ENCODE measurements at places on chromosomes 5 and 9.

DNA sequence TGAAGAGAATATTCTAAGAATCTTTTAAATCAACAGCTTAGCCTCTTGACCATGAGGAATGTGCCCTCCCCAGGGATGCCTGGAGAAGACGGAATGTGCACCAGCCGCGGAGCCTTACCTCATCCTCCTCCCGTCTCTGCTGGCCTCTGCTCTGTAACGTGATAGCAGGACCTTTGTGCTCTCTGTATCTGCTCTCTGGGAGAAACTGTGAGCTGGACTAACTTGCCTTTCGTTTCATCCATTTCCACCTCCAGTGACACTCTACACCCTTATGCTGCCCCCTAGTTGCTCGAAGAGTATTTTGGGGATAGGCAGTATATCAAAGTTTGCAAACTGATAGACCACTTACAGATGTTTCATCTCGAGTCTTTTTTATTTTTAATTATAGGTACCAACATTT is 141.4 kb downstream of the NPR3 start:
- peak; percentile 70 for DNase-seq

DNA sequence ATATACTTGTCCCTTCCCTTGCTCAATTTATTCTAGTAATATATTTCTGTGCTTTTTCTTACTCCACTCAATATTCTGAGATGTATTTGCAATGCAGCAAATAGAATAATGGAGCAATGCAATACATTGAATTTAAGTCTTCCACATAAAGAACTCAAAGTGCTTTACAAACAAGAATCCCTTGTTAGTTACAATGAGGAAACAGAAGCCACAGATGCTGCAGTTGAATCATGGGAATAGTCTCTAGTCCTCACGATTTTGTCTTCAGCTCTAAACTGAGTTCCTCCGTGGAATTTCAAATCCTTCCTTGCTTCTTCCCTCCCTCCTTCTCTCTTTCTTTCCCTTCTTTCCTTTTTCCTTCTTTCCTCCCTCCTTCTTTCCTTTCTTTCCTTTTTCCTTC is 12.5 kb upstream of the TAS2R1 start:
- DNase-seq = no peak

DNA sequence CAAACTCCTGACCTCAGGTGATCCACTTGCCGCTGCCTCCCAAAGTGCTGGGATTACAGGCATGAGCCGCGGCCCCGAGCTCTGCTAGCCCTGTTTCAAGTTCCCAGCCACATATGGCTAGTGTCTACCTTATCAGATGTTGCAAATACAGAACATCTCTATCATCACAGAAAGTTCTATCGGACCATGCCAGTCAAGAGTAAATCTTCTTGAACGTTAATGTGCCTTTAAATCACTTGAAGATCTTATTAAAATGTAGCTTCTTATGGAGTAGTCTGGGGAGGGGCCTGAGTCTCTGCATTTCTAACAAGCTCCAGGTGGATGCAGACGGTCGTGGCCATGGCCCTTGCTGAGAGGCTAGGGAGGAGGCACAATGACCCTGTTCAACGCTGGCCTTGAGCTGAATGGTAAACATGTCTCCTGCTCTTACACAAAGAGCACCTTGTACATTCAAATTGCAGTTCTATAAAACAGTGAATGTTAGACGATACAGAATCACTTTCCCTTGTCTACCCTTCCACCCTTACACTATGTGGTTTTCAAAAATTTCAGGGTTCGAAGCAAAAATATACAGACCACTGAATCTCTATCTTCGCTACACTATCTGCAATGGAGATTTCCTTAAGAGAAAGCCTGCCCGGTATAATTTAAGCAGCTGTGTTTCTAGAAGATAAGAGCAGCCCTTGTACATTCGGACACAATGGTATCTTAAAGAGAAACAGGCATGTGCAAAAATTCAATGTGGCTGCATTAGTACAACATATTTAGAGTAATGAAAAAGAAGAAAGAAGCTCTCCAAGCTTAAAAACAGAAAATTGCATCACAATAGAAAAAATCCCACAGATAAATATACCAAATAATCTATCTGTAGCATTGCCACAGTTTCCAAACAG is 114.1 kb downstream of the FRMD3 start:
- DNase-seq = no peak

GRCh38 chr5:172903790-172904189 is 55.4 kb upstream of the RPL26L1 start:
- DNase-seq = no peak

- no peak for DNase-seq
Measured at GRCh38 chr5:107486489-107486888, 184.2 kb downstream of the EFNA5 start.

Measured in tibial artery (tissue), 4 donors.